Pancreas (tissue), 10 donors: ENCODE measurements at places on chromosomes 1 and 21. TPM values are rescaled to one million over a fixed set of nuclear protein-coding genes. Genes with fewer than 3 reads are reported as not detected.

- no peak for DNase-seq
Measured at GRCh38 chr1:36605942-36606640, 123.4 kb upstream of the CSF3R start.

- no peak for DNase-seq
Measured at GRCh38 chr1:87230501-87230900, 98.2 kb upstream of the LMO4 start.

GRCh38 chr1:213443415-213443814, 392.4 kb downstream of the RPS6KC1 start:
- DNase-seq: no peak

DNA sequence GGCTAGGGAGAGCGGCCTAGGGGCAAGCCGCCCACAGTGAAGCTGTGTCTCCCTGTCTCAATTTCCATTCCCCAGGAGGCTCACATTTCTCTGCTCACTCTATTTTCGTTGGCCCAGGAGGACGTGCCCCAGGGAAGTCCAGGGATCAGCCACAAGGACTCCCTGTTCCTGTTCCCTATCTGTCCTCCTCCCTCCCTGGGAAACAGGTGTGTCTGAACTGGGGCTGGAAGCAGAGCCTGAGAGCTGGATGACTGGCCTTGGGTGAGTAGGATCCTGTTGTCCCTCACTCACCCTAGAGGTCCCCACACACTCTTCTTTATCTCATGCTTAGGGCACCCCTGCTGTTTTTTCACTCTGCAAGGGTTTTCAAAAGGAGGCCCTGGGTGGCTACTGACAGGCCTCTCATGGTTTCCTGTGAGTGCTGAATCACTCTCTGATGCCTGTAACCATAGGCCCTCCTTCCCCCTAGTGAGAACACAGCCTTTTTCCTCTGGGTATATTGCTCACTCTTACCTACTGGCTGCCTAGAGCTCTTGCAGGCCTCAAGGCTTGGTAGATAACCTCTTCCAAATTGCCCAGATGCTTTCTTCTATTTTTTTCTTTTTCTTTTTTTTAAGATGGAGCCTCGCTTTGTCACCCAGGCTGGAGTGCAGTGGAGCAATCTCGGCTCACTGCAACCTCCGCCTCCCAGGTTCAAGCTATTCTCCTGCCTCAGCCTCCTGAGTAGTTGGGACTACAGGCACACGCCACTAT, 3.3 kb upstream of the UTP11 start:
- no peak for DNase-seq

GRCh38 chr1:21200767-21201166, 24.1 kb upstream of the EIF4G3 start:
- DNase-seq: no peak

DNA sequence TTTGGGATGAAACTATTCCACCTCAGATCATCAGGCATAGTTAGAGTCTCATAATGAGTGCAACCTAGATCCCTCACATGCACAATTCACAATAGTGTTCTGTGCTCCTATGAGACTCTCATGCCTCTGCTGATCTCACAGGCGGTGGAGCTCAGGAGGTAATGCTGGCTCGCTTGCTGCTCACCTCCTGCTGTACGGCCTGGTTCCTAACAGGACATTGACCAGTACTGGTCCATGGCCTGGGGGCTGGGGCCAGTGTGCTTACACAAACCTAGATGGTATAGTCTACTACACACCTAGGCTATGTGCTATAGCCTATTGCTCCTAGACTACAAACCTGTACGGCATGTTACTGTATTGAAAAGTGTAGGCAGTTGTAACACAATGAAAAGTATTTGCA, 448.4 kb downstream of the RPS6KC1 start:
- DNase-seq: no peak

- DNase-seq: no peak
Measured at GRCh38 chr1:14606632-14607031, 8.1 kb downstream of the KAZN start.

GRCh38 chr21:17119466-17120297, 393.2 kb upstream of the CXADR start:
- no peak for DNase-seq

DNA sequence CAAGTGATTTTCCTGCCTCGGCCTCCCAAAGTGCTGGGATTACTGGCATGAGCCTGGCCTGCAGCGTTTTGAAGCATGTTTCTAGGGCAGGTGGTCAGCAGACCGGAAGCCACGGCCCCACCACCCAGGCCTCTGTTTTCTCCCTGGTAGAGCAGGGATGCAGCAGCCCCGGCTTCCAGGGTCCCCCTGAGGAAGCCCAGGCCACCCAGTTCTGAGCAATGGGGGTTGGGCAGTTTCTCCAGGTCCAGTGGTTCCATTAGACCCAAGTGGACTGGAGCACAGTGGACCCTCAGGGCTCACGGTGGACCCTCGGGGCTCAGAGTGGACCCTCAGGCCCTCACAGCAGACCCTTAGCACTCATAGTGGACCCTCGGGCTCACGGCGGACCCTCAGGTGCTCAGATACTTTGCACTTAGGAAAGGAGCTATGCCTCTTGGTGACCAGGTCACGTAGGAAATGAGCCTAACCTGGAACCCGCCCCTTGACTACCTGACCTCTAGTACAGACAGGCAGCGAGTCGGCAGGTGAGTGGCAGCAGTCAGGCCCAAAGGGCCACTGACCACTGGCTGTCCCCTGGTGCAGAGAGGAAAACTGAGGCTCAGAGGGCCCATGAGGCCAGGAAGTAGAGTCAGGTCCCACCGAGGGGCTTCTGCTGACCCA, 4.6 kb upstream of the FNDC10 start:
- no peak for DNase-seq

- no peak for DNase-seq
Measured at GRCh38 chr21:32415451-32416398, 3.2 kb downstream of the EVA1C start.

DNA sequence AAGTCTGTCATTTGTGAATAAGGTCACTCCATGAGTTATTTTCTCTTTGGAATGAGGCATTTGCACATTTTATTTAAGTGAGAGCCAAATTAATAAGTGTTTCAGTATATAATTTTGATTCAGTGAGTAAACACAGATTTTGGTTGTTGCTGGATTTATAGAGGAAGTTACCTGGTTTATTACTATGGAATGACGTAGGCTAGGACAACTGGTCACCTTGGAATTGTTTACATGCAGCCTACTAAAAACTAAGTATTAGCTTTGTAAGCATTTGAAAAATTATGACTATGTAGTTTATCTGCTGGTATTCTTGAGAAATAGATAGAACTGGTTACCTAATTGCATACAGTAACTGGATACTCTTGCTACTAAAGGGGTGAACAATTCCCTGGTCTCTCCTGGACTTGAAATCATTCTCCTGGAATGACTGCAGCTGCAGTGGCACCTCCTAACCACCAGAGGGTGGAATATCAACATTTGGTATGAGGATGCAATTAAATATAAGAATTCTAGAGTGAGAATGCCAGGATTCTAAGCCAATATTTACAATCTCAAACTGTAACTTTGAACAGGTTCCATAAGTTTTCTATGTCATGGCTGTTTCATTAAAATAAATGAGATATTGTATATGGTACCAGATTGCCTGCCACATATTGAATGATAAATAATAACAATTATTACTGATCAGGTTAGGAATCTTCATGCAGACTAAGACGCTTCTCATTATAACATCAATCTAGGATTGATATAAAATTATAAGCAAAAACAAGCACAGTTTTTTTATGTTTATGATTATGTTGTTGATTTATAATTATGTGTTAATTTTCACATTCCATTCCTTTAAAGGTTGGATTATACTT, 3.5 kb upstream of the KRTAP27-1 start:
- no peak for DNase-seq

- DNase-seq: no peak
Measured at GRCh38 chr1:55631509-55631908, 416.3 kb upstream of the USP24 start.

- no peak for DNase-seq
Measured at GRCh38 chr1:8854240-8854639, 24.2 kb downstream of the ENO1 start.

GRCh38 chr21:31677047-31677446, 17.6 kb downstream of the SOD1 start:
- no peak for DNase-seq

GRCh38 chr1:55427606-55428005, 212.4 kb upstream of the USP24 start:
- no peak for DNase-seq

DNA sequence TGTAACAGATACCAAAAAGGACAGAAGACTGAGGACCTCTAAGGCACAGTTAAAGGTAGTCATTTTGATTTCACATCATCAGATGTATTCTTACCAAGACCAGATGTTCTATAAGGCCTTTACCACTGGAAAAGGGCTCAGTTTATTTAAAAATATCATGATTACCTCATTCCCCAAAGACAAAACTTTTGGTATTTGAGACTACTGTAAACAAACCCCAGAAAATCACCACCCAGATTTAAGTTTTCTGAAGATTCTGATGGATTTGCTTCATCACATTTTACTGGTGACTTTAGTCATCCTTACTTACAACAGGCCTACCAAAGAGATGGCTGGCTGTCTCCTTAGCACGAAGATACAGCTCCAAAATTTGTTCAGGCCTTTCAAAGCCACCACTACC, 8.3 kb downstream of the ENAH start:
- no peak for DNase-seq

GRCh38 chr1:2194319-2194897, at the start of gene FAAP20:
Gene FAAP20 (minus strand): TSS chr1:2194772. CDS start chr1:2194749, 23 bp downstream.
- peak; percentile 83 for DNase-seq

- peak; percentile 68 for DNase-seq
Measured at GRCh38 chr21:41901099-41901498, 22.0 kb upstream of the PRDM15 start.

DNA sequence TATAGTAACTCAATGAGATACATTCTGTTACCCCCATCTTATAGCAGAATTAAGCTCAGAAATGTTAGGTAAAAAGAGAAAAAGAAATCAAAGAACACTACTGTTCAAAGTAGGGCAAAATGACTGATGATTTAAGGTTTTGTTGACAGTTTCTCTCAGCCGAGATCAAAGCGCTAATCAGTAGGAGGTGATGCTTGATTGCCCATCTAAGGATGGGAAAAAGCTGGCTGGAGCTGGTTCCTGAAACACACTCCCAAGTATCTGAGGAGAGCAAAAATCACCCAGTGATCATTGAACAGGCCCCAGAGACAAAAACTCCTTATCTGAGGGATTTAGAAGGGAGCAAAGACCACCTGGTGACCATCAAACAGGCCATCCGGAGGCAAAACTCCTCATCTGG, 64.5 kb upstream of the CSF1 start:
- DNase-seq: no peak

- no peak for DNase-seq
Measured at GRCh38 chr21:32306021-32306780, 7.5 kb downstream of the MRAP start.

DNA sequence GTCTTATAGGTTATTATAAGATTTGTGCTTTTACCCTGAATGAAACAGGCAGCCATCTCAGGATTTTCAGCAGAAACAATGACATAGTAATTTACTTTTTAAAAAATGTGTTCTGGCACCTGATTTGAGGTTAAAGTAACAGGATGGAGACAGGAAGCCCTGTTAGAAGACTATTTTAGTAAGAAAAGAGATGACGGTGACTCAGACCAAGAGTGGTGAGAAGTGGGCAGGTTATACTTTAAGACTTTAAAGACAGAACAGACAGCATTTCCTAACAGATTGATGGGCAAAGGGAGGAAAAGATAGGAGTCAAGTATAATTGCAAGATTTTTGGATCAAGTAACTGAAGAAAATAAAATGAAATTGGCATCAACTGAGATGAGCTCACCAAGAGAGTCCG, 436.8 kb upstream of the NR5A2 start:
- DNase-seq: no peak

DNA sequence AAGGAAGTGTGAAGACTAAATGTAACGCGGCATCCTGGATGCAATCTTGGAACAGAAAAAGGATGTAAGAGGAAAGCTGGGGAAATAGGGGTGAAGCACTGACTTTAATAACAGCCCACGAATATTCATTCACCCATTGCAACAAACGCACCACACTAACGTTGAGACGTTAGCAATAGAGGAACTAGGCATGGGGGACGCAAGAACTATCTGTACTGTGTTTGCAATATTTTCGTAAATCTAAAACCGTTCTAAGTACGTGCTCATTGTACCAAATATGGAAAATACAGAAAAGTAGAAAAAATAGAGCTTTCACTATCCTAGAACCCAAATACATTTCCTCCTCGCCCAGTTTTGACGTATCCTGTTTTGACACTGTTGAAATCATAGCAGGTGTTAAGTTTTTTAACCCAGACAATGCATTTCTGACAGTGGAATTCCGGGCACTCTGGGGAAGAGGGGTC, 3.9 kb downstream of the LAPTM5 start:
- no peak for DNase-seq

GRCh38 chr1:160460683-160461287, 60.4 kb downstream of the VANGL2 start:
- no peak for DNase-seq

DNA sequence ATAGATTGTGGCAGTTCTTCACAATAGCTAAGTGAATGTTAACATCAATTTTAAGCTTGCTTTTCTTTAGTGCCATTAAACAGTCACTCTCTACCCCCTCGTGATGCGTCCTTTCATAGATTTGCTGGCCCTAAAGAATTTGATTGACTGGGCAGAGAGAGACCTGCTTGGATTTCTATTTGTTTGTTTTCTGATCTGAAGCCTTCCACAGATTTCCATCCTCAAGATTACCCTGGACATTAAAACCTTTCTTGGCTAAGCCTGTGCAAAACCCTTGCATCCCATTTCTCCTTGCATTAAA, 17.8 kb downstream of the C1orf21 start:
- DNase-seq: no peak

DNA sequence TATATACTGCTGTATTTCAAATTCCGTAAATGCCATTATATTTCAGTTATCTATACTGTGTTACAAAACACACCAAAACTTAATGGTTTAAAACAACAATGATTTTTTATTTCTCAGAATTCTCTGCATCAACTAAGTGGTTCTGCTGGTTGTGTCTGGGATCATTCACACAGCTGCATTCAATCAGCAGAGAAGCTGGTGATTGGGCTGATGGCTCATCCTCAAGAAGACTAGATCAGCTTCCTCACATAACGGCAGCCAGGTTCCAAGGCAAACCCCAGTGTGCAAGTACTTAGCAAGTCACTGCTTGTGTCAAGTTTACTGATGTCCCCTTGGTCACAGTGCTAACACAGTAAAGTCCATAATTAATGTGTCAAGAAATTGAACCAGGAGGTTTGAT, 86.3 kb upstream of the VANGL1 start:
- DNase-seq: no peak

KIF21B gene
- 0.58 TPM for total RNA-seq

CFAP126 gene
- not detected for total RNA-seq

DSCAM gene
- total RNA-seq: 0.13 TPM

CADM3 gene
- total RNA-seq: 0.28 TPM

CHD5 gene
- total RNA-seq: 0.46 TPM

SPRR4 gene
- not detected for total RNA-seq

OR2G6 gene
- total RNA-seq: not detected

CNR2 gene
- total RNA-seq: not detected

SELE gene
- total RNA-seq: 3.1 TPM

MNDA gene
- 0.14 TPM for total RNA-seq

TMPRSS3 gene
- total RNA-seq: 6.9 TPM

SMIM1 gene
- 4.4 TPM for total RNA-seq

ADAMTS4 gene
- total RNA-seq: 6.6 TPM

C1QC gene
- 55.1 TPM for total RNA-seq
